ENCODE measurements at places on chromosomes 13 and 19.

DNA sequence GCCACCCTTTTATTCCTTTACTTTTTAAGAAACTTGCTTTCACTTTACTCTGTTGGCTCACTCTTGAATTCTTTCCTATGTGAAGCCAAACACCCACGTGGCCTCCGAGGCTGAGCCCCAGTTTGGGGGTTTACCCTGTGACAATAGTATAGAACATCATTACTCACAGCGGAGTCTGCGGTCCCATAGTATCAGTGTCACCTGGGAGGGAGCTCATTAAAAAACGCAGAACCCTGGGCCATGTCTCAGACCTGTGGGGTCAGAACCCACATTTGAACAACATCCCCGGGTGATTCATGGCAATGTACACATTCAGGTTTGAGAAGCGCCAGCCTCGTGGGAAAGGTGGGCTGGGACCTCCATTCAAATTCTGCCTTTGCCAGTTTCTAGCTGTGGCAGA is 36.0 kb upstream of the UBL3 start:
- peak; percentile 62 for DNase-seq

DNA sequence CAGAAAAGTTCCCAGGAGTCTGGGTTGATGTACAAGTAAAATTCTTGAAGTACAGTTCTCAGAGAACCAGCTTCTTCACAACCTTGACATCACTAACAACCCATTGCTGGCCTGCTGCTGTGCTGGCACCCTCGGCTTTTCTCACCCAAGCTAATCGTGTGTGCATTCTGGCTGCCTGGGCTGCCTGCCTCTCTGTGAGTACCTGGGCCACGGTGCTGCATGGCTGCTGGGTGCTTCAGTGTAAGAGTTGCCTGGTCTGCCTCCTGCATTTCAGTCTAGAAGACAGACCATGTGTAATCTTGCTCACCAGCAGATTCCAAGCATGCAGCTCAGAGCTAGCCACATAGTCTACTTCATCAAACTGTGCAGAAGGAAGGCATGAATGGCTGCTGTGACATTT is 50.5 kb upstream of the MEDAG start:
- DNase-seq, result no peak

- peak; percentile 8 for DNase-seq
Observed at GRCh38 chr19:44212866-44213346, 574 bp downstream of the ZNF227 start.

GRCh38 chr19:8004723-8005513 is 523 bp downstream of the ELAVL1 start:
- peak; percentile 43 for DNase-seq

GRCh38 chr19:3642987-3643673 is 16.5 kb upstream of the CACTIN start:
- peak; percentile 45 for DNase-seq
